H1 (cell line): ENCODE measurements at places on chromosomes 4 and X. TPM values are rescaled to one million over a fixed set of nuclear protein-coding genes. Genes with fewer than 3 reads are reported as not detected.
A peak's percentile ranks its signal among the peaks of the same experiment; 100 is the strongest.

DNA sequence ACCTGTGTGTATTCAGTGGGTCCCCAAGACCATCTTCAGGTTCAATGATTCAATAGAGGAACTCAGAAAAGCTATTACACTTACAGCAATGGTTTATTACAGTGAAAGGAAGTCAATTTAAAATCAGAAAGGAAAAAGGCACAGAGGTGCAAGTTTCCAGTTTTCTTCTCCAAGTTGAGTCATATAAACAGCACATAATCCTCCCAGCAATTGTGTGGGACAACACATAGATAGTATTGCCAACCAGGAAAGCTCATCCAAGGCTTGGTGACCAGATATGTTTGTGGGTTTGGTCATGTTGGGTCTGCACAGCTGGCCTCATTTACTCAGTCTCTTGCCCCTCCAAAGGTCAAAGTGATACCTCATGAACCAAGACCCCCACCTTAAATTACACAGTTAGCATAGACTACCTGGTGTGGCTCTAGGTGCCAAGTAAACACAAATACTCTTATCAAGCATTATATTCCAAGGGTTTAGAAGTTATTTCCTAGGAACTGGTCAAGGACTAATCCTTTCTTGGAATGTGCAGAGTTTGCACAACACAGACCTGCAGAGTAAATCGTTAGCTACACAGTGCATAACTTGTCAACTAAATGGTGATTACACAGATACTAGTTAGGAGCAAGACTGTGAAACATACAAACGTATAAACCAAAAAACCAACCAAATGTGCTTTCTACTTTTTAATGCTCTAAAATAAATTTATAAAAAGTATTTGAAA lies 777.3 kb downstream of the PCDH18 start:
- H3K27me3 ChIP-seq: no peaks in the 10 kb centered on the region
- DNase-seq: no peak
- no peak overlapping the region for H3K4me3 ChIP-seq
- no peak overlapping the region for H3K27ac ChIP-seq
- peaks cover under 1% of the 10 kb centered on the region; the same call in 1 of the 2 replicates for H3K36me3 ChIP-seq
- peaks cover 7% of the 10 kb centered on the region; the same call in 1 of the 2 replicates for H3K4me1 ChIP-seq

DNA sequence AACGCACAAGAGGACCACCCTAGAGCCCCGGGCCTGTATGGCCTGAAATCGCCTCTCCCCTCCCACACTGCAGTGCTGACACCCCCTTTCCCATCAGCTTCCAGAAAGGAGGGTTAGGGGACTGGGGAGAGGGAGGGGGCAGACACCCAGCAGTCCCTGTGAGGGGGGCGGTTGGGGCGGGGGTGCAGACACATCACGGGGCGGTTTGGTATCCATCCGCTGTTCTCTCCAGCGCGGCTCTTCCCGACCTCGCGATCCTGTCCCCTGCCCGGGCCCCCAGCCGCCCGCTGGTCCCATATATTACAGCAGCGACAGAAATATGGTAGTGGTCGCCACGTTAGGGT lies 404 bp upstream of the GPRASP2 start:
- no peak overlapping the region for H3K27ac ChIP-seq
- H3K4me3 ChIP-seq: peak overlapping the region; percentile 63
- H3K36me3 ChIP-seq: peaks cover 4% of the 10 kb centered on the region; the same call in 1 of the 2 replicates
- no peak for DNase-seq
- H3K4me1 ChIP-seq: no peaks in the 10 kb centered on the region

DNA sequence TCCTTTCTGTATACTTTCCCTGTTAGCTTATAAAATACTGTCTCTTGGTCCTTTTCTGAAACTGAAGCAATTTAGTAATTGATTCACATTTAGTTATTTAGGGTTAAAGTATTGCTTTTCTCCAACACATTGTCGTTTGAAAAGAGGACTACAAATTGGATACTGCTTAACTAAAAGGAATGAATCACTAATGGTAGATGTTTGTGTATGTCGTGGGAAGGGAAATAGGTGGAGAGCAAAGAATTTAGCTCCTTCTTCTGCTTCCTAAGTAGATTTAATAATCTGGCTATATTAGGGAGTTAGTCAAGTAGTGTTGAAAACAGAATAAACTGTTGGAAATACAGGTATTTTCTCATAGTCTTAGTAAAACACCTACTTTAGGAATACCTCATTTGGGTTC lies 27.9 kb downstream of the SLAIN2 start:
- H3K4me3 ChIP-seq: no peak overlapping the region
- H3K36me3 ChIP-seq: no peaks in the 10 kb centered on the region
- peaks cover 14% of the 10 kb centered on the region; the same call in 1 of the 2 replicates for H3K4me1 ChIP-seq
- H3K27me3 ChIP-seq: no peaks in the 10 kb centered on the region

- no peaks in the 10 kb centered on the region for H3K36me3 ChIP-seq
- no peaks in the 10 kb centered on the region for H3K27me3 ChIP-seq
- H3K4me3 ChIP-seq: no peak overlapping the region
- no peak overlapping the region for H3K27ac ChIP-seq
Observed at GRCh38 chr4:73589261-73589847, 30.9 kb downstream of the RASSF6 start.

- no peak for DNase-seq
- H3K27ac ChIP-seq: no peak overlapping the region
- H3K4me1 ChIP-seq: no peaks in the 10 kb centered on the region
- H3K4me3 ChIP-seq: no peak overlapping the region
- no peaks in the 10 kb centered on the region for H3K27me3 ChIP-seq
Observed at GRCh38 chr4:158112611-158113010, 60.2 kb downstream of the GASK1B start.

The C4orf50 gene
- total RNA-seq: 0.22 and 0.23 TPM in 2 replicates

DNA sequence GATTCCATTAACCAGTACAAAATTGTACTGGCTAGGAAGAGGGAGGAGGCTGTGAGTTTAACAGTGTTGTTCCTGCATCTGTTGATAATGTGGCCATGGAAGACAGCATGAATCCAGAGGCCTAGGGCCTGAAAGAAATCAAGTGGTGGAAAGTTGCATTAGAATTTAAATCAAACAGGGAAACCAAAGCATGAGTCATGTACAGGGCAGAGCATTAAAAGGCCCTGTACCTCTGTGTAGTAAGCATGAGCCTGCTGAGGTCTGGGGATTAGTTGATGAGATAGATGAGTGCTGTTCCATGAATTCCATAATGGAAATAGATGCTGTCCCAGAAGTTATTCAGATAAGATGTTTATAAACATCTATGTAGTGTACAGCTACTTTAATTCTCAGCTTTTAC lies 58.3 kb downstream of the MID1IP1 start:
- no peaks in the 10 kb centered on the region for H3K27me3 ChIP-seq
- H3K4me1 ChIP-seq: no peaks in the 10 kb centered on the region
- H3K36me3 ChIP-seq: no peaks in the 10 kb centered on the region
- no peak for DNase-seq
- no peak overlapping the region for H3K27ac ChIP-seq

- DNase-seq: no peak
- H3K4me1 ChIP-seq: no peaks in the 10 kb centered on the region
- peaks cover 27% of the 10 kb centered on the region for H3K36me3 ChIP-seq
Observed at GRCh38 chr4:1231637-1232360, 17.1 kb downstream of the CTBP1 start.

- no peaks in the 10 kb centered on the region for H3K27me3 ChIP-seq
- no peak overlapping the region for H3K27ac ChIP-seq
- DNase-seq: no peak
- no peak overlapping the region for H3K4me3 ChIP-seq
- H3K4me1 ChIP-seq: no peaks in the 10 kb centered on the region
Observed at GRCh38 chr4:173153445-173153844, 15.2 kb upstream of the GALNT7 start.

- no peaks in the 10 kb centered on the region for H3K36me3 ChIP-seq
- no peaks in the 10 kb centered on the region for H3K4me1 ChIP-seq
- H3K4me3 ChIP-seq: no peak overlapping the region
- H3K27ac ChIP-seq: no peak overlapping the region
- peaks cover 1% of the 10 kb centered on the region for H3K27me3 ChIP-seq
Observed at GRCh38 chr4:81314897-81315470, 100.0 kb upstream of the PRKG2 start.

DNA sequence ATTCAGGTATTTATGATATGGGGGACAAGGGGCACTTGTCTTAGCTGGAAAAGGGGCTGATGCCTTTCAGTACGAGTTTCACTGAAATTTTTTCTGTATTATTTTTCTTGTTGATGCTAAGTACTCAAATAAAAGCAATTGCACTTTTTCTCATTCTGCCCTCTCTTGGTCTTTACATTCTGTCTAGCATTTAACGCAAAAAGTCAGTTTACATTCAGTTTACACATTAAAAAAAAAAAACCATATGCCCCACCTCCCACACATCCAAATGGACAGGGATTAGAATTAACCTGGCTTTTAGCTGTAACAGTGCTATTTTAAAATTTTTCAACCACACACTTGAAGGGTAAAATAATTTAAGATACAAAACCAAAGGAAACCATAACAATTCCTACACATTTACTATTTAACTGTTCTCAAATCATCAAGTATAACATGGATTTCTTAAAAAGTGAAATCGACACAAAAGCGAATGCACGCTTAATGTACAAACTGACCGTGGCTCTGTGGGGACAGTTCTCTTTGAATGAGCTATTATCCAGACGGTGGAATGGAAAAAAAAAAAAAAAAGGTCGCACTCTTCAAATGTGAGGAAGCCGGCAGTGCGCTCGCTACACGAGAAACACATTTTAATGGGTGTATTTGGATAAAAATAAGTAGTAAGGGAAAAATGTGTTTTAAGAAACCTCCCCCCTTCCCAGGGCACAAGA lies 1.4 kb downstream of the AMMECR1 start:
- H3K36me3 ChIP-seq: no peaks in the 10 kb centered on the region
- no peaks in the 10 kb centered on the region for H3K27me3 ChIP-seq
- H3K27ac ChIP-seq: no peak overlapping the region

GRCh38 chr4:150578745-150579501 lies 3.0 kb upstream of the MAB21L2 start:
- H3K27me3 ChIP-seq: peaks cover 1% of the 10 kb centered on the region
- H3K36me3 ChIP-seq: no peaks in the 10 kb centered on the region
- peak overlapping the region; percentile 69; the same call in 1 of the 2 replicates for H3K4me3 ChIP-seq
- peaks cover 13% of the 10 kb centered on the region; the same call in 1 of the 2 replicates for H3K4me1 ChIP-seq

The AGA gene
- 8.1 and 8.5 TPM in 2 replicates for total RNA-seq

GRCh38 chr4:156575430-156576073 lies 396.0 kb downstream of the PDGFC start:
- H3K27ac ChIP-seq: no peak overlapping the region
- DNase-seq: no peak
- no peaks in the 10 kb centered on the region for H3K36me3 ChIP-seq
- no peaks in the 10 kb centered on the region for H3K4me1 ChIP-seq
- H3K27me3 ChIP-seq: no peaks in the 10 kb centered on the region

DNA sequence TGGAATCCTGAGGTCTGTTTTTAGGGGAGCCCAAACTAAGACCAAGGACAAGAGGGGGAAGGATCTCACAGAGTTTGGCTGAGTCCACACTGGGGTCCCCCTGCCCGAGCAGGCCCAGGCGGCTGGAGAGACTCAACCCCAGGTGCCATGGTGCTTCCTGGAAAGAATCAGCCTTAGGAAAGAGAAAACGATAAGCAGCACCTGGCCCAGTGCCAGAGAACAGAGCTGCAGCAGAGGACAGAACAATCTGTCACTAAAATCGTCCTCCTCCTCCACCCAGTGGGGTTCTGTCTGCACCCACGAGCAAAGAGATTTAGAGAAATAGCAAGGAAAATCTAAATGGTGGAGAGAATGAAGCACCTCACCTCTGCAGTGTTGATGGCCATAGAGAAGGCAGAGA lies 470.5 kb downstream of the BCOR start:
- H3K4me1 ChIP-seq: 0 out of 2 replicates have a peak, but pooled peaks cover 6% of the 10 kb centered on the region
- no peaks in the 10 kb centered on the region for H3K36me3 ChIP-seq
- no peak overlapping the region for H3K4me3 ChIP-seq
- no peak overlapping the region for H3K27ac ChIP-seq
- DNase-seq: no peak
- no peaks in the 10 kb centered on the region for H3K27me3 ChIP-seq

The PNMA3 gene
- 6.9 and 7.8 TPM in 2 replicates for total RNA-seq

DNA sequence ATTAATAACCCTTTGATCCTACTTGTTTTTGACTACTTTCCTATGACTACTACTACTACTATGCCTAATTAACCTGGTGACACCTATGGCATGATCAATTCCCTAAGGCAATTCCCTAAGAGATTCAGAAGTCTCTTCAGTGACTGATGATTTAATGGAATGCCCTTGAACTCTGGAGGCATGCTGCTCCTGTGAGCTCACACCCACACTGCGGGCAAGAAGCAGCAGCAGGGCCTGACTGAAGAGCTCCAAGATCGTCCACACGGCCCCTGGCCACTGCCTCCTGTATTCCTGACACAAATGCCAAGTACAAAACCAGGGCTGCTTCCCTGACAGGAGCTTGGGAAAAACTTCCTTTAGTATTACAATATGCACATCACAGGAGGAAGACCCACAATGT lies 74.2 kb upstream of the STS start:
- no peak for DNase-seq
- H3K27ac ChIP-seq: no peak overlapping the region
- H3K4me1 ChIP-seq: no peaks in the 10 kb centered on the region

DNA sequence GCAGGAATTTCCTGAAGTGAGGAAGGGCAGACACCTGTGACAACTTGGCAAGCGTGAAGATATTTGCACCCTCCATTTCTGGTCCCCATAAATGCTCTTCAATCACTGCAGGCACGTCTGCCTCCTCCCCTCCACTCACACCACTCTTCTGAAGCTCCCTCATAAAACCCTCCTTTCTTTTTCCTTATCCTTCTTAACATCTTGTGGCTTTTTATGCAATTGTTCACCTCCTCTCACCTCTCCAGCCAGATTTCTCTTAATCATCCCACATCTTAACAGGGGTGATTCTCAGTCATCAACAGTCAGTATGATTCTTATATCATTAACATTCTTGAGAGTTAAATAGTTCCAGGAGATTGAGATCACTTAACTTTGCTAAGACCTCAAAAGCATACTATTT lies 277.4 kb downstream of the SPRY1 start:
- no peak overlapping the region for H3K4me3 ChIP-seq
- no peak overlapping the region for H3K27ac ChIP-seq
- no peaks in the 10 kb centered on the region for H3K27me3 ChIP-seq
- no peak for DNase-seq
- H3K36me3 ChIP-seq: no peaks in the 10 kb centered on the region
- no peaks in the 10 kb centered on the region for H3K4me1 ChIP-seq

GRCh38 chrX:139931646-139932072 lies 1.2 kb downstream of the ATP11C start:
- H3K36me3 ChIP-seq: no peaks in the 10 kb centered on the region
- H3K4me3 ChIP-seq: peak overlapping the region; percentile 78
- H3K27me3 ChIP-seq: no peaks in the 10 kb centered on the region
- no peak overlapping the region for H3K27ac ChIP-seq
- DNase-seq: no peak

GRCh38 chrX:110293658-110294057 lies 24.2 kb downstream of the AMMECR1 start:
- no peak overlapping the region for H3K27ac ChIP-seq
- DNase-seq: no peak
- no peaks in the 10 kb centered on the region for H3K27me3 ChIP-seq
- no peak overlapping the region for H3K4me3 ChIP-seq
- no peaks in the 10 kb centered on the region for H3K36me3 ChIP-seq

The BST1 gene
- total RNA-seq: 0.52 TPM in 1 of 2 replicates, not detected in the other

GRCh38 chr4:54942721-54943120 lies 182.7 kb downstream of the KDR start:
- H3K4me3 ChIP-seq: no peak overlapping the region
- no peaks in the 10 kb centered on the region for H3K36me3 ChIP-seq
- no peaks in the 10 kb centered on the region for H3K4me1 ChIP-seq
- no peak for DNase-seq
- H3K27ac ChIP-seq: no peak overlapping the region
